Cerebellum (tissue), 4 donors: ENCODE measurements at places on chromosomes 2 and 18.
A peak's percentile ranks its signal among the peaks of the same experiment; 100 is the strongest.

- DNase-seq: no peak
These were observed 61.4 kb upstream of the MSTN start for GRCh38 chr2:190123956-190124355.

DNA sequence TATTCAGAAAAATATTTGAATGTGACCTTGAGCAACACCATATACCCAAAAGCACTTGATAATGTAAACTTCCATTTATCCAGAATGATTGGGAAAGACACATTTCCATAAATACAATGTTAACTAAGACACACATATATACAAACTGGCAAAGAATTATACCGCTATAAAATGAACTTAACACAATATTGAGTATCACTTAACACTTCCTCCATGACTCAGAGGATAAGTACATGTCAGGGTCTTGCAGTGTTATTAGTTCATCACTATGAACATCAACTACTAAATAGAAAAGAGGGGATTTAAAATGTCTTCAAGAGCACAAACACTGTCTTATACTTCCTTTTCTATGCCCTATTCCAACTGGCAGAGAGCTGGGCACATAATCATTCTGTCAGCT is 18.6 kb downstream of the WDSUB1 start:
- DNase-seq: no peak

GRCh38 chr2:210287301-210287700 is 27.7 kb downstream of the MYL1 start:
- DNase-seq: no peak

- no peak for DNase-seq
These were observed 245.6 kb upstream of the RASGRP3 start for GRCh38 chr2:33230842-33231241.

- DNase-seq: no peak
These were observed 4.6 kb upstream of the BOD1L2 start for GRCh38 chr18:57142324-57142723.

- DNase-seq: no peak
These were observed 7.1 kb downstream of the RFTN2 start for GRCh38 chr2:197668296-197668695.

- no peak for DNase-seq
These were observed 31.0 kb upstream of the CATIP start for GRCh38 chr2:218325566-218326160.

GRCh38 chr2:5510082-5510481 is 182.1 kb upstream of the SOX11 start:
- no peak for DNase-seq

DNA sequence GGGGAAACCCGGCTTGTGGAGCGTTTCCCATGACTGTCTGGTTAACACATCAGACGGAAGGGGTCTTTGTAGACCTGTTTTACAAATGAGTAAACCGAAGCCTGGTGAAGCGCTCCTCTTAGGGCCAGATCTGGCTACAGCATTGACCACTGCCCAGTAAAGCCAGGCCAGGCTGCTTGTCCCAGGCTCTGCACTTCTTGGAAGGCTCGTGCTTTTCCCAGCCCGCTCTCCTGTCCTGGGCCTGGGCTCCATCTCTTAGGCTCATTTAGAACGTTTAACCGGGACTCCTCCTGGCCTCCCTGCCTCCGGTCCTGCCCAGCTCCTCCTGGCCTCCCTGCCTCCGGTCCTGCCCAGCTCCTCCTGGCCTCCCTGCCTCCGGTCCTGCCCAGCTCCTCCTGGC is 4.8 kb downstream of the GPC1 start:
- DNase-seq: no peak

DNA sequence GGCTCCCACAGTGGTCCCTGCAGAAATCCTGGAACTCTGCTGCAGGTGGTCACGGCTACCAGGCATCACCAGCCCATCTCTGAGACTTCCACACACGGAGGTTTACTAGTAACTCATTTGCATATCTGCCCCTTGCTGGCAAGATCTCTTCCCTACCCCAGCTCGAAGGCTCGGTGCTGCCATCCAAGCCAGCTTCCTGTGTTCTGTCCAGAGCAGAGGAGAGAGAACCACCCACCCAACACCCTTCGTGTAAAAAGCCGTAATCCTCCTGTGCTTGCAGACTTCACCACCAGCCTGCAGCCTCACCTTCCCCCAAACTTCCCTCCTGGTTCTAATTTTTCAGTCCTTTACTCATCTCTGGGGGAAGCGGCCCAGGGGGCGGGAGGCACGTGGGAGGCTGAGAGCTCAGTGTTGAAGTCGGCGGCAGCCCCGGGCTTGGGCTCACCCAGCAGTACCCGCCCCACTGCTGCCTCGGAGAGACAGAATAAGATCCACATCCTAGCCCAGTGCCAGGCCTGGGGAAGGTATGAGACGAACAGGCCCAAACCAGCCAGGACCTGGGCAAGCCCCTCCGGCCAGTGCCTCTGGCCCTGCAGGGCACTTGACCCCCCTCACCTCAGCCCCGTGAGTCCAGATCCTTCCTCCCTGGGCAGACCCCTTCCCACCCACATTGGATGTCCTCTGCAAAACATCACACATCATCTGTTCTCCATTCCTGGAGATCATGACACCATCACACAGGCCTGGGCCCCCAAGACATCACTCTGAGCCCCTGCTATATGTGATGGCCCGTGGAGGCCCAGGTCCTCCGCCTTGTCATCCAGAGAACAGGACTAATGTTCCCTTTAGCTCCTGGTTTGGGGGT is 145.8 kb upstream of the ID2 start:
- DNase-seq: no peak

DNA sequence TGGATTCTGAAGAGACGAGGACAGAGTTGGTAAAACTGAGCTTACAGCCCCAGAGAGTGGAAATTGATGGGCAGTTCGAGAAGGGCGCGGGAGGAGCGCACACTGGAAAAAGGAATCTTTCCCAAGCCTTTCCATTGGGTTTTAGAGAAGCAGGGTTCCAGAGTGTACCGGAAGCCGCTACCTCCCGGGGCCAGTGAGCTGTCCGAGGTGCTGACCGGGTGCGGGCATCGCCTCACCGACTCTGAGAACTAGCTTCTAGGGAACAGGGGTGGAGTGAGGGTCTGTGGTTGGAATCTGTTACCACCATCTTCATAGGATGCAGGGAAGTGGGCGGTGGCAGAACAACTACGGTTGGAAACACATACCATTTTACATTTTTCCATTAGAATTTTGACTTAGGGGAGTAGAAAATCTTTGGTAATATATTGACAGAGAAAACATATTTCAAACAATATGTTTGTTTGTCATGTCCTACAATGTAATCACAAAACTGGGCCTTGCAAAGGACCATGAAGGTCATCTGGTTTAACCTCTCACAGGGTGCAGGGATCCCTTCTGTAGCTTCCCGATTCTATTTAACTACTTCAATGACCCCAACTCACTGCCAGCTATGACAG is 724 bp downstream of the NMS start:
- no peak for DNase-seq

DNA sequence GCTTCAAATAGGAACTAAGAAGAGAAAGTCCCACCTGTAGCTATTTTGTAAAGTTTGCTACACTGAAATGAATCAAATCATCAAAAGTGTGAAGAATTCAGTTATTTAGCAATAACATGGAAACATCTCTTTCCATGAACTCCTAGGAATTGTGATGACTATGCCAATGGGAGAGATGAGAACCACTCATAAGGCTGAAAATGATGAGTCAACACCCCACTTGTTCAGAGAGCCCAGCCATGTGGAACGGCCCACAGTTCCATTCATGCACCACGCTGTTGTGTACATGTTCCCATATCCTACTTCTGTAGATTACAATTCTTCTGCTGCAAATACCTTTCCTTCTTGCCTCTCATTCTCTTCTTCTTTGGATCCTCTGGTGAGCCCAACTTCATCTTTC is 645.5 kb upstream of the ID2 start:
- DNase-seq: no peak

DNA sequence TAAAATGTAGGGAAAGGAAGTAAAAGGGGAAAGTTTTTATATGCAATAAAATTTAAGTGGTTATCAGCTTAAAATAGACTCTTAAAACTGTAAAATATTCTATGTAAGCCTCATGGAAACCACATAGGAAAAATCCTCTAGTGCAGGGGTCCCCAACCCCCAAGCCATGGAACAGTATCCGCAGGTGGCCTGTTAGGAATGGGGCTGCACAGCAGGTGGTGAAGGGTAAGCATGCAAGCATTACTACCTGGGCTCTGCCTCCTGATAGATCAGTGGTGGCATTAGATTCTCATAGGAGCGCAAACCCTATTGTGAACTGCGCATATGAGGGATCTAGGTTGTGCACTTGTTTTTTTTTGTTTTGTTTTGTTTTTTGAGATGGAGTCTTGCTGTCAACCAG is 1409.3 kb upstream of the CDH2 start:
- DNase-seq: no peak

- no peak for DNase-seq
These were observed 16.0 kb downstream of the HS6ST1 start for GRCh38 chr2:128302744-128303067.

- no peak for DNase-seq
These were observed 45.3 kb downstream of the IMPA2 start for GRCh38 chr18:12026562-12026961.

DNA sequence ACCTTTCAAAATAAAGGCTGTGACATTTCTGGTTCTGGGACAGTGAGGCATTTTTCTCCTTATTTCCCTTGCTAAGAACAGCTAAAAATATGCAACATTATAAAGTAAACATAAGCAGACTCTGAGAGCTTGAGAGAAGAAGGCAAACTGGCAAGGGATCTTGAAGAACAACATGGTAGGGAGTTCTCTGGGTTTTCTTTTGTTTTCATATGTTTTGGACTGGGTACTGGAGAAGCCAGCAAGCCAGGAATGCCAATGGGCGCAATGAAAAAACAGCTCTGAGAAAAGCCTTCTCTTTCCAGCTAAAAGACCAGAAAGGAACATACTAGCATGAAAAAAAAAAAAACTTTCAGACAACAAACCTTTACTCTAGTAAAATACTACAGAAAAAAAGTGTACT is 351.4 kb upstream of the HS6ST1 start:
- DNase-seq: no peak

GRCh38 chr2:177984749-177985148 is 87.8 kb downstream of the PDE11A start:
- DNase-seq: no peak

DNA sequence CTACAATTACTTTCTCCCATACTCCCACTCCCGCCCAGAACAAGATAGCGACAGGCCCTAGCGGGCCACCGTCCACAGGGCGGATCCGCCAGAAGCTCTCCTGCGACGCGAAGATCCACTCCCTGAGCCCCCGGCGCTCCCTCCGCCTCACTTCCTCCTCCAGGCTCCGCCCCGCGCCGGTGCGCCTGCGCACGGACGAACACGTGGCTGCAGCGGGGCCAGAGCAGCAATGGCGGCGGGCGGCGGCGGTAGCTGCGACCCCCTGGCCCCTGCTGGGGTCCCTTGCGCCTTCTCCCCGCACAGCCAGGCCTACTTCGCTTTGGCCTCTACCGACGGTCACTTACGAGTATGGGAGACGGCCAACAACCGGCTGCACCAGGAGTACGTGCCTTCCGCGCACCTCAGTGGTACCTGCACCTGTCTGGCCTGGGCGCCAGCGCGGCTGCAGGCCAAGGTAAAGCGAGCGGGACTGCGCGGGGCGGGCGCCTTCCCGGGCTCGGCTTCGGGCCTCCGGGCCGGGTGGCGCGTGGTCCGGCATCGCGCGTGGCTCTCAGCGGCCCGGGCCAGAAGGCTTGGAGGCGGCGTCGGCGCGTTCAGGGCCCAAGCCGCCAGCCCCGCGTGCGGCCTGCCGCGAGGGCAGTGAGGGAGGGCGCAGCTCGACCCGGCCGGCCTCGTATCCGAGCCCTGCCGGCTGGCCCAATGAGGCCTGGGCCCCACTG is at the start of gene WDR43:
TSS of gene WDR43 (plus strand) at position 198 of the 719 bp plus-strand sequence. CDS start at position 230, 32 bp downstream.
- peak; percentile 96 for DNase-seq

DNA sequence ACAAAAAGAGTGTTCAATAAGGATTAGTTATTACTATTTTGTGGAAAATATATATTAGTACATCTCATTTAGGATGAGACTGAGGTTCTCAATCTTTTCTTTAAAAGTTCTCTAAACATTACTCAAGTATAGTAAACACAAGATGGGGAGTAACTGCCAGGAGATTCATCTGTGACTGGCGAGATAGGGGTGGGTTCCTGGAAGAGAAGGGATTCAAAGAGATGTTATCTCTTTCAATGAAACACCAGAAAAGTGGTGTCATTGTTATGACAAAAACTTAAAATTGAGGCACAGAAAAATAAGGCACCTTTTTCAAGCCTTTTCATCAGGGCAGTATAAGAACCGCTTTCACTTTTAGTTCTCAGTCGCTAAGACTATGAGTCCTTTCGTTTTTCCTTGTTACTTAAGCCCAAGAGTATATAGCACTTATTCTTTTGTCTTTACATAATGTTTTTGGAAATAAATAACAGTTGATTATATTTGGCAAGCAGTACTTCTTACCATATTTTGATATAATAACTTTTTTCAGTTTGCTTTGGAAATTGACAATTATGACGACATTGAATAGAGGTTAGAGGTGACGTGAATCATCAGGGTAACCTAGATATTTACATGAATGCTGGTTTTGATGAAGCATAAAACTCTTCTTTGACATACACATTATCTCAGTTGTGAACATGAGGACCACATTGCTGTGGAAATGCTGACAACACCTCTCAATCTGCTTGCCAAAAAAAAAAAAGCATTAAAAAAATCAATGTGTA is 393.9 kb upstream of the TCF4 start:
- DNase-seq: no peak

DNA sequence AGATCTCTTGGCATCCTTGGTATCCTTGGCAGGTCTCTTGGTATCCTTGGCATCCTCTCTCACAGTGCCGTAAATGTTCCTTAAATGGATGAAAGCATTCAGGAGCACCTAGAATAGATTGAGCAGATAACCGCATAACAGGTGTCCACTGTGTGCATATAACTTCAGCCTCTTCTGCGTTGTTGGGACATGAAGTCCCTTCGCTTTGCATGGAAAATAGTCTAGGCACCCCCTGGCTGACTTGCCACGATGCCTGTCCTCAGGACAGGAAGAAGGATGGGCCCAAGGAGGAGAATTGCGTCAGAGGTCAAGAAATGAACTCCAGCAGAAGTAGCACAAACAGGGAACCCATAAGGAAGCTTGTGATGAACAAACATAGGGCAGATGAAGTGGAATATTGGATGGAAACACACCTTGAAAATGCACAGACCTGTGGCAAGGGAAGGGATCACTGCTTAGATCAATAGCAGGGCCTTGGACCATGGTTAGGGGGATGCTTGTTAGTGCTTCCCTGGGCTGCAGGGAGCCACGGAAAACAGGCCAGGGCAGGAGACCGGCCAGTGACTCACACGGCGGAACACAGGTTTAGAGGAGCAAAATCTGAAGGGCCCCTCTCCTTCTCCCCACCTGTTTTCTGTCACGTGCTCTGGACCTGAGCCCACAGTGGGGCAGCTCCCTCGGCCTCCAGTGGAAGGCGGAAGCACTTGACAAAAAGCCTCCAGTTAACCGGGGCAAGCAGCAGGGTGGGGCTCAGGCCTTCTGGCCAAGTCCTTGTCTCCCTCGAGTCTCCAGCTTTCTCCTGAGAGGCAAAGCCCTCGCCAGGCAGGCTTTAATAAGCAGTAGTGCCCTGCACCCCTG is 99.2 kb upstream of the ASAP2 start:
- no peak for DNase-seq

DNA sequence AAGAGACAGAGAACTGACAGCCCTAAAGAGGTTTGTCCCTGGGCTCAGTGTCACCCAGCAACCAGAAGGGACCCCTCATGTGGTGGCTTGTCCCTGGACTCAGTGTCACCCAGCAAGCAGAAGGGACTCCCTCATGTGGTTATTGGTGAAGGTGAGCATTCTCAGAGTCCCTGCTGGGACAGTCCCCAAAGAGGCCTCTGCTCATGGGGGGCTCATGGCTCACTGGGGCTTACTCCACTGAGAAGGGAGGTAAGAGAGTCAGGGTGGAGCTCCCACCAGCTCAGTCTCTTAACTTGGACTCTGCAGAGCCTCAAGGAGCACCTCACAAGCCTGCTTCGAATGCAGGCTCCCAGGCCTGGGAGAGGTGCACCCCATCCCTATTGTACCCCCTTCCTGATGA is 145.2 kb upstream of the COPS8 start:
- no peak for DNase-seq
